Adrenal gland (tissue), 19 donors: ENCODE measurements at places on chromosomes 5 and 9.

- H3K27me3 ChIP-seq, result no peaks in the 10 kb centered on the region
- no peaks in the 10 kb centered on the region for H3K4me1 ChIP-seq
- H3K4me3 ChIP-seq, result no peak overlapping the region
- H3K27ac ChIP-seq, result no peak overlapping the region
- no peak for DNase-seq
- H3K36me3 ChIP-seq, result no peaks in the 10 kb centered on the region
Measured at GRCh38 chr5:9160747-9161146, 385.1 kb downstream of the SEMA5A start.

GRCh38 chr5:87054821-87055220, 212.9 kb upstream of the RASA1 start:
- no peaks in the 10 kb centered on the region for H3K27me3 ChIP-seq
- H3K27ac ChIP-seq, result no peak overlapping the region
- no peaks in the 10 kb centered on the region for H3K36me3 ChIP-seq
- H3K4me3 ChIP-seq, result no peak overlapping the region
- DNase-seq, result no peak

DNA sequence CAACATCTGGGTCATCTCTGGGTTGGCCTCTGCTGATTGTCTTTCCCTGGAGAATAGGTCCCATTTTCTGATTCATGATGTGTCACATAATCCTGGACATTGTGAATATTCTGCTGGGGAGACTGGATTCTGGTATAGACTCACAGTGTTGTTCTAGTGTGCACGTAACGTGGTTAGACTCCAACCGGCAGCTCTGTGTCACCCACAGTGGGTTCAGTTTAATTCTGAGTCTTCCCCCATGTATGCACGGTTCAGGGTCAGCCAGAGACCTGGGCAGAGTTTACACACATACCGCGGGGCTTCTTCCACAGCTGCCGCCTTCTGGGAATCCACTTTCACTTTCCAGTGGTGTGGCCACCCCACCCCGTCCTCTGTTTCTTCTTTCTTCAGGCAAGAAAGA, 38.0 kb upstream of the LRRC14B start:
- H3K4me1 ChIP-seq, result no peaks in the 10 kb centered on the region
- no peak overlapping the region for H3K4me3 ChIP-seq
- no peak for DNase-seq
- no peaks in the 10 kb centered on the region for H3K27me3 ChIP-seq
- H3K27ac ChIP-seq, result no peak overlapping the region

GRCh38 chr5:116574367-116575325, at the start of gene SEMA6A:
SEMA6A (minus strand) TSS chr5:116574823; CDS start chr5:116504944, 69,879 bp downstream.
- H3K36me3 ChIP-seq, result no peaks in the 10 kb centered on the region
- peaks cover 14% of the 10 kb centered on the region for H3K4me1 ChIP-seq
- H3K27me3 ChIP-seq, result no peaks in the 10 kb centered on the region

DNA sequence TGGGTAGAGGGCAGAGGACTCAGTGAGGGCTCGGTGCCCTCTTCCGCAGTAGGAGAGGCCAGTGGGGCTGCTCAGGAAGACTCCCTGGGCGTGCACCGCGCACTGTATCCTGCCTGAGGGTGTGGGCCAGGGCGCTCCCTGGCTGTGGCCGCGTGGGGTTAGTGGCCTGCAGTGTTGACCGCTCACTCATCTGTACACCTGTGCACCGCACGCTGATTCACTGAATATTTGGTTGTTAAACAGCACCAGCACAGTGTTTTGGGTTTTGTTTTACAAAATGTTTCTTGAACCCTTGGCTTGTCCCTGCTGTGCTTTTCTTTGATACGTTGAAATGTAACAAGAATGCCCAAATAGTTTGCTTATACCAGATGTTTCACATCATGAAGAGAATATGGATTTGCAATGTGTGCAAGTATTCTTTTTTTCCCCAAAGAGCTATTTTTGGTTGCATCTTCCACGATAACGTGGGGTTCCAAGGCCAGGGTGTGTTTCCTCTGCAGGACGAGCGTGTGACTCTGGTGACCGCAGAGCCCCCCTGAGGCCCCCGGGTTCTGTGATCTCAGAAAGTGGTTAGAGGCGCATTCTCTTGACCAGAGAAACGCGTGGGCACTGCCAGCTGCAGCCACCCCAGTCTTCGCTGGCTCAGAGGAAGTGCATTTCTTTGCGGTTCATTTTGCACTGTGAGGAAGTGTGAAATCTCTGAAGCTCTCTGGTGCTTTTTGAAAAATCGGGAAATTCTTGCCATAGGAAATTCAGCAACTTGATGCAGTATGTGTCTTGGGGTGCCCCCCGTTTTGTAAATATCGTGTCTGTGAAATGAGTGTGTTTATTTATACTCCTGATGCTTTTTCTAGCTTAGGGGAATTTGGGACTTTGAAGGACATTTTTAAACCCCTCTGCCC, 46.9 kb downstream of the AHRR start:
- no peak overlapping the region for H3K4me3 ChIP-seq
- DNase-seq, result no peak
- no peaks in the 10 kb centered on the region for H3K27me3 ChIP-seq
- H3K36me3 ChIP-seq, result no peaks in the 10 kb centered on the region

- no peaks in the 10 kb centered on the region for H3K36me3 ChIP-seq
- H3K4me3 ChIP-seq, result no peak overlapping the region
- DNase-seq, result no peak
- H3K27ac ChIP-seq, result no peak overlapping the region
Measured at GRCh38 chr5:131536211-131536826, 98.7 kb downstream of the RAPGEF6 start.

DNA sequence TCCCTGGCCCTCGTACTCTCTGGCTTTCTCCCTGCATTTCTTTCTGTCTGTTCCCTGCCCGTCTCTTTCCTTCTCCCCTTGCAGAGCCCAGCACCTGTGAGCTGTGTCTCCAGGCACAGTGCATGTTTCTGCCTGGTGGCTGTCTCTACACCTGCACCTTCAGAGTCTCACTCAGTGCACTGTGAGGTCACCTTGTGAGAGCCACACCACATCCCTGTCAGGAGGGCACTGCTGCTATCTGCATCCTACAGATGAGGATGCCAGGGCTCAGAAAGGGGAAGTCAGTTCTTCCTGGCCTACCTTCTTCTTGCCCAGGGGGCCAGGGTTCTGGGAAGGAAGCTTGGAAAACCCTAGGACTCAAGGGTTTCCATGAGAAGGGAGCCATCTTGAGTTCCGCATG, 69.7 kb upstream of the NEURL1B start:
- H3K27me3 ChIP-seq, result no peaks in the 10 kb centered on the region
- H3K4me3 ChIP-seq, result no peak overlapping the region
- H3K36me3 ChIP-seq, result no peaks in the 10 kb centered on the region
- no peak overlapping the region for H3K27ac ChIP-seq

- no peak overlapping the region for H3K27ac ChIP-seq
- no peak overlapping the region for H3K4me3 ChIP-seq
- DNase-seq, result no peak
- no peaks in the 10 kb centered on the region for H3K27me3 ChIP-seq
- H3K4me1 ChIP-seq, result no peaks in the 10 kb centered on the region
Measured at GRCh38 chr5:7714697-7715096, 136.2 kb downstream of the CFAP90 start.

GRCh38 chr9:16718296-16718695, 152.2 kb downstream of the BNC2 start:
- no peak for DNase-seq
- H3K27ac ChIP-seq, result no peak overlapping the region
- H3K4me1 ChIP-seq, result no peaks in the 10 kb centered on the region

DNA sequence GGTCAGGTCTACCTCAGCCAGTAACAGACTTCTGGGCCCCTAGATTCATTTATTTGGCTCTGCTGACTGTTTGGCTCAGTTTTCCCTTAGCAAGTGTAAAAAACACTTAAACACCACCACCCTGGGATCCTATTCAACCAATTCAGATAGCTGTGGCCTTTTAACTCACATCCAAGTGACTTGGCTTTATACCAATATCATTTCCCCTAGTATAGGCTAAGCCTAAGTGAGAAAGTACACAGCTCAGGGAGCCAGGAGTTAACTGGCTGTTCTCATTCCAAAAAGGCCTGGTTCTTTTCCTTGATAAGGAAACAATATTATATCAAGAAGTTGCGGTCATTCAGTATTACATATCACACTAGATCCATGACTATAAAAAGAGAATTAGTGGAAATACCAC, 163.5 kb downstream of the ARL15 start:
- no peak overlapping the region for H3K27ac ChIP-seq
- no peak overlapping the region for H3K4me3 ChIP-seq
- no peaks in the 10 kb centered on the region for H3K36me3 ChIP-seq
- no peaks in the 10 kb centered on the region for H3K4me1 ChIP-seq

DNA sequence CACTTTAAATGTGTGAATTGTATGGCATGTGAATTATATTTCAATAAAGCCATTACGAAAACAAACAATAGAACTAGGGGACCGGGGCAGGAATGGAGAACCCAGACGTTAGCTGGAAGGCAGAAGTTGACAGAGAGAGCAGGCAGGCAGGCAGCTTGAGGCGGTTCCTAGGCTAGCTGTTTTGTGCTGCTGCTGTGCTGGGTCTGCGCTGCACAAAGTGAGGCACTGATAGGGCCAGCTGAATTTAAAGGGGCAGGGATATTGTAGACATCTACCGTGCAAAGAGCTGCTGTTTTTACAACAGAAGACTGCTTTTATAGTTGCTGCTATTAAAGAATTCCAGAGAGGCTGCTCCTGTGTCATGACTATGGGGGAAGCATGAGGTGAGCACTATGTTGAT, 21.6 kb upstream of the MIER3 start:
- H3K27ac ChIP-seq, result no peak overlapping the region
- peaks cover 7% of the 10 kb centered on the region for H3K27me3 ChIP-seq
- H3K4me1 ChIP-seq, result no peaks in the 10 kb centered on the region
- DNase-seq, result no peak
- no peak overlapping the region for H3K4me3 ChIP-seq
- H3K36me3 ChIP-seq, result no peaks in the 10 kb centered on the region

- peaks cover 7% of the 10 kb centered on the region for H3K4me1 ChIP-seq
- DNase-seq, result no peak
- peaks cover 32% of the 10 kb centered on the region for H3K27me3 ChIP-seq
- H3K4me3 ChIP-seq, result no peak overlapping the region
Measured at GRCh38 chr9:131098391-131099101, 2.2 kb downstream of the AIF1L start.

DNA sequence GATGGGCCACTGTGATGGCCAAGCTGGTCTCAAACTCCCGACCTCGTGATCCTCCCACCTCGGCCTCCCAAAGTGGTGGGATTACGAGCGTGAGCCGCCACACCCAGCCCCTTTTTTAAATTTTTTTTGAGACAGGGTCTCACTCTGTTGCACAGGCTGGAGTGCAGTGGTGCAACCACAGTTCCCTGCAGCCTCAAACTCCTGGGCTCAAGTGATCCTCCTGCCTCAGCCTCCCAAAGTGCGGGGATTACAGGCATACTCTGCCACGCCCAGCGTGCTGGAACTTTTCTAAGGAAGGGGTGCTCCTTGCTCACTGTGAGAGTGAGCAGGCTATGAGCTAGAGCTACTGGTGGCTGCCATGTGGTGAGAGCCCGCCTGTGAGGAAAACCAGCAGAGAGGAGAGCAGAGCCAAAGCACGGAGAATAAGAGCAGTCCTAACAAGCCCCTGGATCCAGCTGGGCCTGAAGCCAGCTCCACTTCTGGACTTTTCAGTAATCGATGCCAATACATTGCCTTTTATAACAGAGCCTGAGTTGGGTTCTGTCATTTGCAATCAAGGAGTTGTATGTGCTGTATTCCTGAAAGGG, 75.5 kb upstream of the UNC5A start:
- no peak overlapping the region for H3K27ac ChIP-seq
- no peaks in the 10 kb centered on the region for H3K4me1 ChIP-seq
- no peaks in the 10 kb centered on the region for H3K36me3 ChIP-seq
- H3K4me3 ChIP-seq, result no peak overlapping the region
- DNase-seq, result no peak

DNA sequence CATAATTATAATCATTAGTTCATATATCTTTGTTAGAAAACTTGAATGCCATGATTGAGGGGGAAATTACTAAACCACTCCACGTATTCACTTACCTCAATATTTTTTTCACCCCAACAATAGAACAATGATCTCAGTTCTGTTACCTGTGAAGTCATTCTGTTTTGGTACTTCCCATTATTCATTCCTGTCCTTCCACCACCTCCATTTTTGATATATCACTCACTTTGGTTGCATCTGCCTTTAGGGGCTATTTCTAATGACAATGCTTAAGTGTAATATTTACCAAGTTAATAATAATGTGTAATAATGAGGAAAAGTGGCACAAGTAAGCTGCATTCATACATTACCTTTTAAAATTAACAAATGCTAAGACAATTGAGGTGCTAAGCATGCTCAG, 218.4 kb downstream of the SPATA31D1 start:
- H3K4me3 ChIP-seq, result no peak overlapping the region
- no peaks in the 10 kb centered on the region for H3K36me3 ChIP-seq
- no peak overlapping the region for H3K27ac ChIP-seq
- no peaks in the 10 kb centered on the region for H3K4me1 ChIP-seq
- no peak for DNase-seq
- no peaks in the 10 kb centered on the region for H3K27me3 ChIP-seq

DNA sequence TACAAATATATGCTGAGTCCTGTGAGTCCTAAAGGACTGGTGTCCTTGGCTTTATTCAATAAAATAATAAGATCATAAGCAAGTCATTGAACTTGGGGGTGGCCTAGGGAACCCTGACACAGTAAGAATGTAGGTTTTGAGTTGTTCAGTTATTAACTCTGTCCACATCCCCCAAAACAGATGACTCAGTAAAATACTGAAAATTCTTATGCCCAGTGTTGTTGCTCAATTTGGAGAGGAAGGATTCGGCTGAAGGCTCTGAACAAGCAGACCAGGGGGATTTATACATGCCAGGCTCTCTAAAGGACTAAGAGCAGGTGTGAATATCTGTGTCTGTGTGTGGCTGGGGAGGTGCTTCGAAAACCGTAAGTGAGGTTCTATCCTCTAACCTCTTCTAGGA, 173.7 kb downstream of the RMI1 start:
- no peaks in the 10 kb centered on the region for H3K4me1 ChIP-seq
- no peaks in the 10 kb centered on the region for H3K36me3 ChIP-seq
- no peak overlapping the region for H3K27ac ChIP-seq
- no peak overlapping the region for H3K4me3 ChIP-seq

- no peaks in the 10 kb centered on the region for H3K27me3 ChIP-seq
- no peaks in the 10 kb centered on the region for H3K36me3 ChIP-seq
- H3K4me3 ChIP-seq, result no peak overlapping the region
- H3K27ac ChIP-seq, result no peak overlapping the region
Measured at GRCh38 chr5:163912046-163912445, 406.6 kb downstream of the MAT2B start.

DNA sequence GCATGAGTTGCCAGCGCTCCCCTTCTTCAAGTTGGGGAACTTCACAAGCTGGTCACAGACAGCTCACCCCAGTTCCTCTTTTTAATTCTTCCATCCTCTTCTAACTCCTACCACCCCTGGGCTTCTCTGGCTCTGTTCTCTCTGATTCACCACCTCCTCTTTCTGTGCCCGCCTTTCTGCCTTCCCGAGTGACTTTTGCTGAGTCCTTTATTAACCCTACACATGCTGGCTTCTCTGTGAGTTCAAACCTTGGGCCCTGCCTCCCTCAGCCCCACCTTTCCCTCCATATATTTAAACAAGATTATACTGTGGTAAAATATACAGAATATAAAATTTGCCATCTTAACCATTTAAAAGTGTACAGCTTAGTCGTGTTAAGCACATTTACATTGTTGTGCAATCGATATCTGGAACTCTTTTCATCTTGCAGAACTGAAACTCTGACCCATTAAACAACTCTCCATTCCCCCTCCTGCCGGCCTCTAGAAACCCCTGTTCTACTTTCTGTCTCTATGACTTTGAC, 32.0 kb downstream of the SLC46A2 start:
- no peaks in the 10 kb centered on the region for H3K4me1 ChIP-seq
- H3K27ac ChIP-seq, result no peak overlapping the region
- no peaks in the 10 kb centered on the region for H3K36me3 ChIP-seq

GRCh38 chr5:128764601-128765310, 200.5 kb upstream of the SLC27A6 start:
- H3K36me3 ChIP-seq, result no peaks in the 10 kb centered on the region
- DNase-seq, result no peak
- no peak overlapping the region for H3K4me3 ChIP-seq
